ENCODE measurements at places on chromosomes 6 and 20. TPM values are rescaled to one million over a fixed set of nuclear protein-coding genes. Genes with fewer than 3 reads are reported as not detected.

- peaks cover 24% of the 10 kb centered on the region for H3K4me1 ChIP-seq
- peak overlapping the region; percentile 40 for H3K4me3 ChIP-seq
- no peaks in the 10 kb centered on the region for H3K36me3 ChIP-seq
- peak; percentile 37 for DNase-seq
- peak overlapping the region; percentile 71 for H3K27ac ChIP-seq
- H3K27me3 ChIP-seq = no peaks in the 10 kb centered on the region
Measured at GRCh38 chr6:11263291-11263775, 30.9 kb upstream of the NEDD9 start.

The ELOVL4 gene
- 6.4 TPM for total RNA-seq

The LHFPL5 gene
- total RNA-seq = not detected

The TRAPPC3L gene
- not detected for total RNA-seq

DNA sequence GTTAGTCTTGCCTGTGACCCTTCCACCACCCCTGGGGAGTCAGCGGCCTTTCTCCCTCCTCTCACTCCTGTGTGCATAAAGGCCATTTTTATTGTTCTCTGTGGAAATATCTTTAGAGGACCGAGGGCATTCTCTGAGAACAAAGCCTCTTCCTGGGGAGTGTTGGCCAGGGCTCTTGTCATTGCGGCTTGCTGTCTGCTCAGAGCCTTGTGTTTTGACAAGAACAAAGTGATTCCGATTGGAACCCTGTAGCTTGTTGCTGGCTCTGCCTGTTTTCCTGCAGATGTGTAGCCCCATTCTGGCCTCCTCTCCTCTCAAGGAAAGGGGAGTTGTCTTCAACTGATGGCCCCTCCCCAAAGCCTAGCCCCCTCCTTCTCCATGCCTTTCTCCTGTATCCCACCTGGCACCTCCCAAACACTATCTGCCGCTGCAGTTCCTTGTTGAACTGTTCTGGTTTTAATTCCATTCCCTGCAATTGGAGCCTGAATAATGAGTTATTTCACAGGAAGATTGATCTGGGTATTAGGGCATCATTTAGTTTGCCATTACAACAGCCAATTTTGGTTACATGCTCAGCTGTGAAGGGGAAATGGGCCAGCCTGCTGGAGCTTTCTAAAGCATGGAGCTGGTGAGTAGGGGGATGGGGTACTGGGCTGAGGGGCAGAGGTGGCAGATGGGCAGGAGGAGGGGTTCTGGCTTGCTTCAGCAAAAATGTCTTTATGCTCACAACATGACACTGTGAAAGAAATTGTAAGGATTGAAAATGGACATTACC is 252.5 kb downstream of the LRFN2 start:
- no peaks in the 10 kb centered on the region for H3K36me3 ChIP-seq
- DNase-seq = no peak
- no peaks in the 10 kb centered on the region for H3K4me1 ChIP-seq
- no peak overlapping the region for H3K27ac ChIP-seq
- no peak overlapping the region for H3K4me3 ChIP-seq

- no peak overlapping the region for H3K27ac ChIP-seq
- DNase-seq = no peak
- no peak overlapping the region for H3K4me3 ChIP-seq
- H3K4me1 ChIP-seq = no peaks in the 10 kb centered on the region
- peaks cover 90% of the 10 kb centered on the region for H3K36me3 ChIP-seq
Measured at GRCh38 chr6:143859891-143860660, 4.2 kb upstream of the ZC2HC1B start.

- no peaks in the 10 kb centered on the region for H3K27me3 ChIP-seq
- no peaks in the 10 kb centered on the region for H3K4me1 ChIP-seq
- no peaks in the 10 kb centered on the region for H3K36me3 ChIP-seq
Measured at GRCh38 chr6:4909063-4909706, 94.7 kb downstream of the RPP40 start.

DNA sequence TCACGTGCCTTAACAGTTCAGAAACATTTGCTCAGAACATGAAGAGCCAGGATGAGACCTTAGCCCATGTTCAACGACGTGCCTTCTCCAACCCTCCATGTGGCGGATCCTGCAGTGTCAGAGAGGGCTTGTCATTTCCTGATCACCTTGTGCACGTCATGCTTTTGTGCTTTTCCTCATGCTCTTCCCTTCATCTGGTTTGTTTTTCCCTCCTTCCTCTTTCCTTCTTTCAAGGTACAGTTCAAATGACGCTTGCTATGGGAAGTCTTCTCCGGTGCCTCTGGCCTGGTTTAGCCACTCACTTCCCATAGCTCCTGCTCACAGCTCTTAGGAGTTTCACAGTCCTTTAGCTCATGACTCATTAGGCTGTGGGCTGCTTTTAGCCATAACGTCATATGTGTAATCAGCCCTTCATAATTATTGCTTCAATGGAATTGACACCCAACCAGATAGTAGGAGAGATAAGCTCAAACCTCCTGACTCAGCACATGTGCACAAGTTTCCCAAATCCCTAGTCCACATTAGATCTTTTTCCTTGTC is 102.7 kb upstream of the CNKSR3 start:
- no peak overlapping the region for H3K27ac ChIP-seq
- no peaks in the 10 kb centered on the region for H3K36me3 ChIP-seq
- no peaks in the 10 kb centered on the region for H3K27me3 ChIP-seq

The SAMD3 gene
- total RNA-seq = not detected

GRCh38 chr6:26020329-26021000 is 57.9 kb downstream of the TRIM38 start:
- H3K27ac ChIP-seq = peak overlapping the region; percentile 98
- DNase-seq = peak; percentile 56
- no peaks in the 10 kb centered on the region for H3K27me3 ChIP-seq
- no peaks in the 10 kb centered on the region for H3K36me3 ChIP-seq

The EDN1 gene
- total RNA-seq = 27.8 TPM

GRCh38 chr6:162722633-162723032 is 4.9 kb downstream of the PRKN start:
- H3K4me3 ChIP-seq = no peak overlapping the region
- peaks cover 3% of the 10 kb centered on the region for H3K4me1 ChIP-seq
- H3K36me3 ChIP-seq = no peaks in the 10 kb centered on the region
- H3K27me3 ChIP-seq = no peaks in the 10 kb centered on the region

The CLIC5 gene
- 7.6 TPM for total RNA-seq

The PPP1R16B gene
- 26.4 TPM for total RNA-seq

Measured in ascending aorta (tissue), 2 donors.